H7 (cell line): ENCODE measurements at places on chromosomes 7 and 10.

DNA sequence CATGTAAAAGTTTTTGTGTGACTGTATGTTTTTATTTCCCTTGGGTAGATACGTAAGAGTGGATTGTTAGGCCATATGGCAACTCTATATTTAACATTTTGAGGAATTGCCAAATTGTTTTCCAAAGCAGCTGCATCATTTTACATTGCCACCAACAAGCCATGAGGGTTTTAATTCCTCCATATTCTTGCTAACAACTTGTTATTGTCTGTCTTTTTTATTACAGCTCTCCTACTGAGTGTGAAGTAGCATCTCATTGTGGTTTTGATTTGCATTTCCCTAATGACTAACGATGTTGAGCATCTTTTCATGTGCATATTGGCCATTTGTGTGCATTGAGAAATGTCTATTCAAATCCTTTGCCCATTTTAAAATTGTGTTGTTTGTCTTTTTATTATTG, 94.9 kb downstream of the CARD11 start:
- no peak for DNase-seq

DNA sequence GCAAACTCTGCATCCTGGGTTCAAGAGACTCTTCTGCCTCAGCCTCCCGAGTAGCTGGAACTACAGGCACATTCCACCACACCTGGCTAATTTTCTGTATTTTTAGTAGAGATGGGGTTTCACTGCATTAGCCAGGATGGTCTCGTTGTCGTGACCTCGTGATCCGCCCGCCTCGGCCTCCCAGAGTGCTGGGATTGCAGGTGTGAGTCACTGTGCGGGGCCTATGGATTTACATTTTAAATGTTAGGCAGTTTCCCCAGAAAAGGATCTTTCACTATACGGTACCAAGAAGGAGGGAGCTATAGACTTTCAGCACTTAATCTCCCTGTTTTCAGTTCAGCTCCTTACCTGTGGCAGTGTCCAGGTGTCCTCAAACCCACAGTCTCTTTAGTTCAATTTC, 50.8 kb downstream of the SIRT1 start:
- peak; percentile 8 for DNase-seq

DNA sequence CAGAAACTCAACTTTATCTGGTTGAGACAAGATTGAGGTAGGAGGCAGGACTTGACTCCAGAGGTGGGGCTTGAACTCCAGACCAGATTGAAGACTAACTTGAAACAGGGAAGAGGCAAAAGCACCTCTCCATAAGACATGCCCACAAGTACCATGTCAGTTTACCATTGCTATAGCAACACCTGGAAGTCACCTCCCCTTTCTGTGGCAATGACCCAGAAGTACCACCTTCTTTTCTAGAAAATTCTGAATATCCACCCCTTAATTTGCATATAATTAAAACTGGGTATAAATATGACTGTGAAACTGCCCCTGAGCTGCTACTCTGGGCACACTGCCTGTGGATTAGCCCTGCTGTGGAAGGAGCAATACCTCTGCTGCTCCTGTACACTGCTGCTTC, 4.9 kb upstream of the TOMM7 start:
- no peak for DNase-seq

- DNase-seq = no peak
Measured at GRCh38 chr7:96308950-96309263, 13.0 kb downstream of the SLC25A13 start.

- DNase-seq = no peak
Measured at GRCh38 chr10:58023341-58024073, 244.2 kb downstream of the IPMK start.

DNA sequence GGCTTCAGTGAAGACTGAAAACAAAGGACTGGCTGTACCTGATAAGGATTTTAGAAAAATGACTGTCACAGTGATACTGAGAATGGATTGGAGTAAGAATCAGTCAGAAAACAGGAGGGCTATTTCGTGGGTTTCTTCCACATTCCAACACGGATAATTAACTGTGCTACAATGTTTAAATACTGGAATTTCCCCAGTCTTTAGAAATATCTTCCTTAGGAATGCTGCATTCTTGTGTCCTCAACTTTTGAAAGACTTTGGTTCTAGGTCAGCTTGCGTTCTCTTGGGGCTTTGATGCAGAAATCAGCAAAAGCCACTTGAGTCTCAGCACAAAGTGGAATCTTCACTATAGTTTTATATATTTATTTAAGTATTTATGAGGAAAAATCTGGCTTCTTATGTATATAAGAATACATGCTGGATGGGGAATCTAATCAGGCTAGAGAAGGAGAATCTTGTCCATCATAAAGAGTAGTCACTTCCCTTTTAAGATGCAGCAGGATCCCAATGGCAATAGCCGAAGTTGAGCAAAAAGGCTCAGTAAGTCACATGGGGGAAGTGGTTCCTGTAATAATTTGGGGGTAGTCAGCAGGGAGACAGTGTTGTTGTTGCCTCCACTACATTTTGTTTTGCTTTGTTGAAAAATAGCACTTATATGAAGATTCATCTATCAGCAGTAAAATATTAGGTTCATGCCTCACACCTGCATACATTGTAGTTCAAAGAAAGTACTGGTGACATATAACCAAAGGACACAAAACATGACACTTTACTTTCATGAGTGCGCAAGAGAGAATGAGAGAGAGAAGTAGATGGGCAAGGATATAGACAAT, 86.0 kb downstream of the CH25H start:
- DNase-seq = no peak

DNA sequence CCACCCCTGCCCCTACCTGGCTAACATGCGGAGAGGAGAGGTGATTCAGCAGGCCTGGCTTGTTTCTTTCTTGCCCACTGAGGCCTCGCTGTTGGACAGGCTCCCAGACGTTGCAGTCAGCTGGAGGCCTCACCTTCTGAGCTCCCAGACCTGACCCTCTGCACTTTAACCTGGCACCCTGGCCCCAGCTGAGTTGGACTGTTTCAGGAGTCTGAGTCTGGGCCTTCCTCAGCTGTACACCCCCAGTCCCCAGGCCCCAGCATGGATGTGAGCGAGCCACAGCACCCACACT, 35.0 kb downstream of the UNC5B start:
- no peak for DNase-seq

DNA sequence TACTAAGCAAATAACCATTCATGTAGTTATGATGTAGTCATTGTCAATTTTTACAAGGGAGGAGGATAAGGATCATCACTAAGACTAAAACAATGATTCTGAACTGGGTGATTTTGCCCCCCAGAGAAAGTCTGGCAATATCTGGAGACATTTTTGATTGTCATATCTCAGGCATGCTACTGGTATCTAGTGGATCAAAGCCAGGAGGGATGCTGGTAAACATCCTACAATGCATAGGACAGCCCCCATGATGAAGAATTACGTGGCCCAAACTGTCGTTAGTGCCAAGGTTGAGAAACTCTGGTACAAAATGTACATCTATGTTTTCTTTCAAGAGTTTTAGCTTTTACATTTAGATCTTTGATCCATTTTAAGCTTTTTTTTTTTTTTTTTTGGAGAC, 57.3 kb downstream of the GBF1 start:
- no peak for DNase-seq

DNA sequence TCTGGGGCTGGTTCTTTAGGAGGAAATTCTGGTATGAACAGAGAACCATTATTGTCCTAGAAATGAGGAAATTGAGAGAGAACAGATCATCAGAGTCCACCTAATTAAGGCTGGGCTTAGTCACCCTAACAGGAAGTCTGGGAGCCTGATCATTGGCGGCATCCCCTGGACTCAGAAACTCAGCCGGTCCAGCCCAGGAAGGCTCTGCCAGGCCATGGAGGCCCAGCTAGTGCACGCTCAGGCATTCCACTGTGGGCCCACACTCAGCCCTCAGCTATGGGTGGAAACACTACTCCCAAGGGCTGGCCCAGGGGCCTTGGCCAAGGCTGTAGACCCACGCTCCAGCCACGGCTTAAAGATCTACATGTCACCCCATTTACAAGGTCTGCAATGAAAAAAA, 109.2 kb downstream of the PTPN20 start:
- peak; percentile 5 for DNase-seq

GRCh38 chr10:118832241-118832651, 77.5 kb upstream of the CACUL1 start:
- DNase-seq = no peak

DNA sequence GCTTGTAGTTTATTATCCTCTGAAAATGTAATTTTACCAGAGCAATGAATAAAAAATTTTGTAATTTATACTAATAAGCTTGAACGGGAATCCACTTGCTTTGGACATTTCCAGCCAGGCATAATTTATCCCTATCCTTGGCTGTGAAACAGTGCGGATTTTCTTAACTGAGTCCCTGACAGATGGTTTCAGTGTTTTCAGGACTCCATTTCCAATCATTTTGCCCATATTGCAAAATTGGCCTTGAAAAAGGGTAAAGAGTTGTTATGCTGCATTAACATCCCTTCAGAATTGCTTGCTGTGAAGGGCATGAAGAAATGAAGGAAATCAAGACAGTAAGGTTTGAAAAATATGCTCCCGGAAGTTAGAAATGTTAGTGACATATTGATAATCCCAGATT, 57.7 kb downstream of the NXPH1 start:
- DNase-seq = no peak

DNA sequence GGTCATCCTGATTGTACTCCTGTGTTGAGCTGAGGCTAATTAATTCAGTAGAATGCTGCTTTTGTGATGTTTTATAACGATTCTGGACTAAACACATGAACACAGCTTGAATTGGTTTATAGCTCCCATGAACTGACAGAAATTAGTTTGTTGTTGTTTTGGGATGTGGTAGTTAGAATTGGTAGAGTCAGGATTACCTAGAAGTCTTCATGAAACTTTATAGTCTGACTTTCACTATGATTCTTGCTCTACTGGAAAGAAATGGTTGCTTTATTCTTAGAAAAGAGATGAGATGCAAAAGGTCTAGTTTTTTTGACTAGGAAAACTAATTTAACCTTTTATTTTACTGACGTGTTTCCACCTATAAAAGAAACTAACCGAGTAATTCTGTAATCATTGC, 23.4 kb upstream of the TRUB1 start:
- DNase-seq = no peak

DNA sequence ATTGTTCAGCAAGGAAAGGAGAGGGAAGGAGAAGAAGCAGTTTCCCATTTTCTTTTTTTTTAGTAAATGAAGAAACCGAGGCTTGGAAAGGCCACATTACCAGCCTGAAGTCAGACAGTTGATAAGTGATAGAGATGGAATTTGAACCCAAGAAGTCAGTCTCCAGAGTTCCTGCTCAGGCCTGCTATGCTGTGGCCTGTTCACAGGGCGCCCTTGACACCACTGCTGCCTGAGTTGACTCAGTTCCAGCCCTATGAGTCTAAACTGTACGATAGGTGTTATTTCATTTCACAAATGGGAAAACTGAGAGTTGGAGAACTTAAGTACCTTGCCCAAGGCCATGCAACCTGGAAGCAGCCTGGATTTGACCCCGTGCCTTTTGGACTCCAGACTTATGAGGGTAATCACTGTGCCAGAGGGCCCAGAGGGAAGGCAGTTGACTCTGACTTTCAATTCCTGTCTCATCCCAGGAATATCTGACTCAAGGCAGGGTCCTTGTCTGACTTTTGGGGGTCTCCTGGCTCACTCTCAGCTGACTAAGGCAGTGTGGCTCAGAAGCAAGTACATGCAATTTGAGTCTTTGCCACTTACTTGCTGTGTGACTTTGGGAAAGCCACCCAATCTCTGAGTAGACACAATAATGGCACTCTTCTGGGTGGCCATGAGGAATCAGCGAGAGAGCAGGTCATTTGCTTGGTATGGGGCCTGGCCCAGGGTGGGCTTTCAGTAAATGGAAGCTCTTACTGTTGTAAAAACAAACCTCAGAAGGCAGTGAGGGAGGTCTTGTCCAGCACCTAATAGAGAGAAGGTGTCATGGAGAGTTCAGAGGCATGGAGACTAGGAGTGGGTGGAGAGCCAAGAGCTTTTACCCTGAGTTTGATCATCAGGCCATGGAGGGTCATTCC, 17.9 kb upstream of the RBM20 start:
- DNase-seq = no peak

- DNase-seq = no peak
Measured at GRCh38 chr10:8898745-8899330, 844.4 kb downstream of the GATA3 start.

- DNase-seq = no peak
Measured at GRCh38 chr7:2033586-2034135, 199.1 kb downstream of the MAD1L1 start.

DNA sequence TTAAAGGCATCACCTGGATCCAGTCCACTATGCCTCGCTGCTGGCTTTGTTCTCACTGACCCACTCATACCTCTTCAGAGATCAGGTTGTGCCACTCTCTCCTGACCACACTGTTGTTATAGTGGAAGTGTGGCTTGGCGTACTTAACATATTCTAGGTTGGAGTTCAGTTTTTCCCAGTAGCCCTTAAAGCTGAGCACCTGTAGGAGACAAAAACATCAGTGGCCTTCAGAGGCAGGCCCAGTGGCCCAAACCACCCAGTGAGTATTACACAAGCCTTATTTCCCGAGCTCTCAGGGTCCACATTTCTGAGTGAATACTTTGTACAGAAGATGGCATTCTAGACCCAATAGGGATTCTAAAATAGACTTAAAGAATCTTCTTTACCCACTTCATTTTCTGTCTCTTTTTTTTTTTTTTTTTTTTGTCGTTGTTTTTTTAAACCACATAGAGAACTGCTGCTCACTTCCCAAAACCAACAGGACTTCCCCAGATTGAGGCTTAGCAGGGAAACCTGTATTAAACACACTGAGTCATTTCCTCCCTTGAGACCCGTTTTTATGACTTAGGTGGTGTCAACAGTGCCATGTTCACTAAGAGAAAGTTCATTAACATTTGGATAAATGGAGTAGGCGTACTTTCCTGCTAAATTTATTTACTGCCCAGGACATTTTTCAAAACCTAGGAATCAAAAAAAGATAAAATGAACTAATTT, 85.8 kb downstream of the GSAP start:
- DNase-seq = no peak

DNA sequence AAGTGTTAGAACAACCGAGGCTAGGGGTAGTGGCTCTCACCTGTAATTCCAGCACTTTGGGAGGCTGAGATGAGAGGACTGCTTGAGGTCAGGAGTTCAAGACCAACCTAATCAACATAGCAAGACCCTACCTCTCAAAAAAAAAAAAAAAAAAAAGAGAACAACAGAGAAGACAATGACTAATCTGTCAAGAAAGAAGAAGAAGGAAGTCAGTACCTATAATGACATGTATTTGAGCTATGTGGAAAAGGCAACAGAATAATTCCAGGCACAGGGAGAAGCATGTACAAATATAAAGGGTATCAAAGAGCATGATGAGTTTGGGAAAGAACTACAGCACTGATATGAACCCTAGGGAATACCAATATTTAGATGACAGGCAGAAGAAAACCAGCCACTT, 27.5 kb downstream of the COPG2 start:
- no peak for DNase-seq

DNA sequence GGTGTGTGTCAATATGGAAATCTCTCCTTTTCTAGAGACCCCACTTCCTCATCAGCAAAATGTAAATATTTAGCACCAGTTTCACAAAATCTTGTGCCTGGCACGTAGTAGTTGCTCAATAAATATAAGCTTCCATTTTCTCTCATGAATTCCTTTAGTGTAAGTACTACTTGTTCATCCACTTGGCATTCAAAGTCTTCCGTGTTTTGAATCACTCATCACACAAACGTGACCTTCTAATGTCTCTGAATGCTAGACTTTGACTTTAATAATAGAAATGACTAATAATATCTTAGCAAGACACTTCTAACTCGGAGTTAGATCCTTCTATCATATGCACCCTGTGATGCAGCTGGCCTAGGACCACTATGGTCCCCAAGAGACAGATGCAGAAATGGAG, 168.7 kb upstream of the ZNF32 start:
- DNase-seq = no peak
